ENCODE measurements at places on chromosomes 1 and 21.

DNA sequence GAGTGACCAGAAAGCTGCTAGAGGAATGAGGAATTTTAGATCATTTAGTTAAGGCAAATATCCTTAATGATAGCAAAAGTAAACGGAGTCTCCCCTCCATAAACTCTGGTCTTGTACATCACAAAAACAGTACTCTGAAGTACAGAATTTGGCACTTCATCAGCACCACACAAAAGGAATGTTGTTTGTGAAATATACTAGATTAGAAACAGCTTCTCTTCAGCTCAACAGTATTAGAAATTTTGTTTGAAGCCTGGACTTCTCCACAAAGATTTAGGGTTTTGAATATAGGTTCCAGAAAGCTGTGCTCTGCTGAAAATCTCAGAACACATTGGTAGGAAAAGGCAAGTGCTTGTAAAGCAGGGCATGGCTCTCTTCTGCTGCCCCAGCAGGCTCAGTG is 135.1 kb upstream of the PTGFR start:
- DNase-seq, result no peak

- DNase-seq, result no peak
These were observed 561.9 kb upstream of the CAMK1G start for GRCh38 chr1:209021622-209022021.

- DNase-seq, result no peak
These were observed 36.7 kb upstream of the ACTRT2 start for GRCh38 chr1:2984399-2985061.

GRCh38 chr21:37251294-37251634 is 15.9 kb downstream of the VPS26C start:
- no peak for DNase-seq

- no peak for DNase-seq
These were observed 284.5 kb downstream of the DSCAM start for GRCh38 chr21:40562242-40563002.

DNA sequence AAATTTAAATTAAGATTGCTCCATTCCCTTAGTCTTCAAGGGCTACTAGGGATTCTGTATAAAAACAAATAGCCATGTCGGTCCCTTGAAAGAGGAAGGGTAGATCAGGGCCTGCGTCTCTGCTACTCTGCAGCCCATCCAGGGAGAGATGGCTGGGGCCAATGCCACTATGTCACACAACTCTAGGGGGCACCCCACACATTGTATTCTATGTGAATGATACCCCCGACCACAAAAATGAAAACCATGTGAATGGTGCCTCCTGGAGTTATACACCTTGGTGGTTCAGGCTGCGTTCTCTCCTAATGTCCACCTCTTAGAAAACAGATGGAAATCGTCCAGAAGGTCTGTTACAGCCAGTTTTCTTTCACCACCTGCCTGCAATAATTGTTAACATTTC is 18.0 kb downstream of the PIK3C2B start:
- DNase-seq, result no peak

DNA sequence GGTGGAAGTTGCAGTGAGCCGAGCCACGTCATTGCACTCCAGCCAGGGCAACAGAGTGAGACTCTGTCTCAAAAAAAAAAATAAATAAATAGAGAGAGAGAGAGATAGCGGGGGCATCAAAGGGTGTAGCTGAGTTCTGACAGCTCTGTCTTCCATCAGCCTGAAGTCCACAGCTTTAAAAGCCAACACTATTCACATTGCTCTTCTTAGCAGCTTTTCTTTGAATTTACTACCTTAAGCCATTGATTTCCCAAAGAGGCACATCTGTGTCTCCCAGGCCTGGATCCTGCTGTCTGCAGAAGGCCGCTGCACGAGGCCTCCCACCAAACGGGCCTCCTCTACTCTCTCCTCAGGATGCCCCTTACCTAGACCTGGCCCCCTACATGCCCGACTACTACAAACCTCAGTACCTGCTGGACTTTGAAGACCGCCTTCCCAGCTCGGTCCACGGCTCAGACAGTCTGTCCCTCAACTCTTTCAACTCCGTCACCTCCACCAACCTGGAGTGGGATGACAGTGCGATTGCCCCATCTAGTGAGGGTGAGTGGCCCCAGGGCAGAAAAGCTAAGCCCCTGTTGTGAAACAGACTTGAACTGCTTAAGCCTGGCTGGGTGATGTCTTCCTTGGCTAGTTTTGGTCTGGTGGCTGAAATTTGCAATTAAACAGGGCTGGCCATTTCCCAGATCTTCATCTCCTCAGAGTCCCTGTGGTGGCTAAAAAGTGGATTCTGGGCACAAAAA is 16.5 kb upstream of the SLC25A34 start:
- no peak for DNase-seq

DNA sequence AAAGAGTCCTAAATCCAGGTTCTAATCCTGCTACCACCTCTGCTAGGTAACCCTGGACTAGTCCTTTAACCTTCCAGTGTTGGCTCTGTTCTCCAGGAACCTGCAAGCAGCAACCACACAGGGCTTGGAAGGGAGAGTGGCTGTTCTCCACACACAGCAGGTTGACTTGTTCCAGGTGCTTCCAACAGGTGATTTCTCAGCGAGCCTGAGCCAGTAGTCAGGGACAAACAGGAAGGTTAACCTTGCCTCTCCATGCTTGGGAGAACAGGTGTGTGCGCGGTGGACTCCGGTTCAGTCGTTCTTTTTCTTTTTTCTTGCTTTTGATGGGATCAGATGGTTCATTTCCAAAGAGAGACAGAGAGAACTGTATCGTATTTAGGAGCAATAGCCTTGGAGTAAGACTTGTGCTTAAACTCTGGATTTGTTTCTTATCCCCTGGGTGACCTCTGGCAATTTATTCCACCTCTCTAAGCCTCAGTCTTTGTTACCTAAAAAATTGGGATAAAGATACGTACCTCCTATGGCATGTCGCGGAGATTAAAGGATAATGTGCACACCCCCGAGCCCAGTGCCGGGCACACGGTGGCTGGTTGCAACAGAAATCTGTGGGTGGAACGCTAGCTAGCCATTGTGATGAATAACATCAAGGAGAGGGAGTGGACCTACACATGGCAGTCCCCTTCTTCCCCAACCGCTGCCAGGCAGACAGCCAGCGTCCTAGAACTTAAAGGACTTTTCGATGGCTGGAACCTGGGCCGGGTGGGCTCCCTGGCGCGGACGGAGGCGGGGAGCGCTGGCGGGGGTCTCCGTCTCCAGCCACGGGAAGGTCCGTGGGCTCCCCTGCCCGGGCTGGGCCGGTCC is 583 bp upstream of the CACHD1 start:
- no peak for DNase-seq

DNA sequence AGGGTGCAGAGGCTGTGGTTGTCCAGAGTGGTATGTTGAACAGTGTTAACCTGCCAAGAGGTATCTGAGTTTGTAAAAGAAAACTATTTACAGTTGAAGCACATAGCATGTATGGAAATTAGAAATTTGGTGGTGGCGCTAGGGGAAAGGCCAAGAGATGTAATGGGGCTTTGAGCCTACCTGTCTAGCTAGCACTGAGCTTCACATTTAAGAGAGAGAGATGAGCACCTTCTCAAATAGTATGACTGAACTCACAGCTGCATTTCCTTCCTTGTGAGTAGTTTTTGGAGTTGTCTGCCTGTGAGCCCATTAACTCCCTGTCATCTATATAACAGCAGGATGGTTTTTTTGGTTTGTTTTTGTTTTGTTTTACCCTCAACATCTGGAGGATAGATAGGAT is 4.0 kb downstream of the CLIC4 start:
- no peak for DNase-seq

DNA sequence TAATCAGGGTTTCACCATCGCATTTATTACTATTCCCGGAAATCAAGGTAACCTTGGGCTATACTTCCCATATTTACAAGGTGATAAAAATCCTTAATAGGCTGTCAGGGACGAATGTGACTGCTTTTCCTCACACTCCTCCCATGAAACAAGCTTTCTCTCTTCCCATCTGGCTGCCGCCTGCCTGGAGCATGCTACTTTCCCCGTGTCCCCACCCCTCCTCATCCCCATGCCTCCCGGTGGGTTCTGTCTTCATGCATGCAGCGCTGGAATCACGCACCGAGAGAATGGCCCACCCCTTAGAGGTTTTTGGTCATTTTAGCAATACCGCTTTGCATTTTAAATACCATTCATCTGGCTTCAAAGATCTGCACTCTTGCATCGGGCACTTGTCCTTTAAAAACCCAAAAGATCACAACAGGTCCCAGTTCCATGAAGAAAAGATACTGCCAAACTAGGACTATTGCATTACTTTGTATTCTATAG is 339.1 kb downstream of the NTNG1 start:
- no peak for DNase-seq

DNA sequence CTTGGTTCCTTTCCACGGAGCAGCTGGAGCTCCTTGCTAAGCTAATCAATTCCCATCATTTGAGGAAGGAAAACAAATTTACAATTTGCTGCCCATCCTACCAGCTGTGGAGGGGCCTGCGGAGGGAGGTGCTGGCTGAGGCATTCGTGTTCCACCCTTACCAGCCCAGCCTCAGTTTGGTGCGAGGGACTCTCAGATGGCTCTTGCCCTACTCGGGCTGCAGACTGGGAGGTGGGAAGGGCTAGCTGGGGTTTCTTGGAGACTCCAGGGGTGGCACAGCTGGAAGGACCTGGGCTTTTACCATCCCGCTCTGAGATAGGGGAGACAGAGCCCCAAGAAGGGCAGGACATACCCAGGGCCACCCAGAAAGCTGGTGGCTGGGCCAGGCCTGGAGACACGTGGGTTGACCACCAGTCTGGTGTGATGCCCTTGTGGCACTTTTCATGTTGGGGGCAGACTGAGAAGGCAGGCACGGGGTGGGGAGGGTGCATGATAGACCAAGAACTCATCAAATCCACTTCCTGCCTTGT is 17.7 kb downstream of the DISP3 start:
- DNase-seq, result no peak

GRCh38 chr1:9196129-9197040 is 38.2 kb upstream of the H6PD start:
- DNase-seq, result no peak

DNA sequence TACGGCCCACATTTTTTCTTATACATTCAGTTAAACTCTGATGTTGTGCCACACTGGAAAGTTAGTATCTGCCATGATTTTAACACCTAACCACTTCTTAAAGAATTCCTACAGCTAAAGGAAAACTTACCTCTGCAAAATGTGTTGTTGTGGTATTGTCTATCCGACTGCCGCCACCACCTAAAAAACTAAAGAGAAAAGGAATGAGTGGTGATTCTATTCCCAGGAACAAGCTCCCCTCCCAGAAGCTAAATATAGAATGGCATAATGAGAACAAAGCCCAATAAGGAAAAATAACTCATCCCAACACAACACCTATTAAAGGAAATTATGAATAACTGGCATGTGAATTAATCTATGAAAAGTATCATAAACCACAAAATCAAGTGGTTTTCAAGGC is 39.5 kb downstream of the RNF115 start:
- DNase-seq, result no peak

GRCh38 chr1:92399076-92399475 is 87.6 kb downstream of the GFI1 start:
- no peak for DNase-seq

DNA sequence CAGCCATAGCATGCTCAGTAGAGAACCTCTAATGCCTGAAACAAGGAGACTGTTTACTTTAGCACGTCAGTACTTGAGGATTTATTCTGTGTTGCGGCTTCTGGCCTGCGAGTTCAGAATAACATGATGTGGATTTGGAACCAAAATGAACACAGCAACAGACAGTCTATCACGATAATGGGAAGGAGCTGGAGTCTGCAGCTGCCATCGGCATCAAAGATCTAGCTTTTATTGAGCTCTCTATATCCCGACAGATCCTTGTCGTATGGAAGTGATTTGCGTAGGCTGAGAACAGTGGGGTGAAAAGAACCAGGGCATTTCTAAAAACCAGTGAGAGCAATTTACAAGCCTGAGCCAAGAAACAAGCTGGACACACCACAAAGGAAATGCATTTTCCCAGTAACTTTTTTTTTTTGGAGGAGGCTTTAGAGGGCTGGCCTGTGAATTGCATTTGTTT is 294.2 kb downstream of the KIF26B start:
- DNase-seq, result no peak

GRCh38 chr1:171715813-171716251 is 26.0 kb downstream of the VAMP4 start:
- no peak for DNase-seq

GRCh38 chr1:188006354-188006753 is 1177.6 kb downstream of the PLA2G4A start:
- DNase-seq, result no peak

GRCh38 chr1:46525253-46525983 is 26.0 kb downstream of the KNCN start:
- no peak for DNase-seq

GRCh38 chr1:111446967-111447892 is 1.8 kb downstream of the WDR77 start:
- DNase-seq, result no peak

DNA sequence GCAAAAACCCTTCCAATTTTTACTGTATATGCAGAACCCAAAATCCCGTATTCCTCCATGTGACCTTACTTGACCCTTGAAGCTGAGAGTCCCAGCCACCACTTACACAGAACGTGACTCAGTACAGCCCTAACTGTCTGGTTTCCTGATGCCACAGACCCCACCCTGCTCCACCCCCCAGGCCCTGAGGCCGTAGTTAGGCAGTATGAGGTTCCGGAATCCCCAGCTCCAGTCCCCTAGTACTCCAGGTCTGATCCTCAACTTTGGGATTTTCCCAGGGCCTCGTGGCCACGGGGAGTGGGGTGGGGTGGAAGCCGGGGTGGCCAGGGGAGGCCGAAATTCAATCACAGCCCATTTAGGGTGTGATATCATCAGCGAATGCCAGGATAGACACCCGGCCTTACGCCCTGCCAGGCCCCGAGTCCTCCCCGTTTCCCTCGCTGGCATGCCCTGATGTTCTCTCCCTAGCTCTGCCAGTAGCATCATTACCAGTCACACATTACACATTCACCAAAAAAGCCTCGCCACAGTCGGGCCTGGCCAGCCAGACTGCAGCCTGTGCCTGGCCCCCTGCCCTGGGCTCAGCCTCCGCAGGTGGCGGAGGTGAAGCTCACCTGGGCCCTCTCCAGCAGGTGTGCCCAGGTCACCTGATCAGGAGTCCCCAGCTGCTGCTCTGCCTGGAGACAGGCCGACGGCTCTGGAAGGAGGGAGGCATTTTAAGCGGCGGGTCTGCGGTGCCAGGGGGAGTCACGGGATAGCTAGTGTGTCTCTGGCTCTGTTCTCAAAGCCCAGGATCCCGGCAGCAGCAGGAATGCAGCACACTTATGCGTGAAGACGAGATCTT is 70.8 kb downstream of the SCCPDH start:
- peak; percentile 33 for DNase-seq
